ENCODE measurements at places on chromosomes 7 and 10.

DNA sequence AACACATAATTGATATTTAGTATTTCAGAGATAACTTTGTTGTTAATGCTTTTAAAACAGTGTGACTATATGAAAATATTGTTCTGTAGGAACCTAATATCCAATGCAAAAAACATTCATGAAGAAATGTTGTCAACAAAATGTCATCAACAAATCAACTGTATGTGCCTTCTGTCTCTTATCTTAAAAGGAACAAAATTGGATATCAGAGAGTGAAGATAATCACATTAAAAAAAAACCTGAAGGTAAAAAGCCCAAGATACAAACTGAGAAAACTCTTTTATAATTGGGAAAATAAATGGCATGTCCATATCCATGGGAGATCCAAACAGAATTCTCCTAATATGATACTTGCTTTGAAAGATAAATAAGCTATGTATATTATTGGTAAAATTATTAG lies 33.9 kb downstream of the ICA1 start:
- DNase-seq = no peak

GRCh38 chr7:97639036-97639435 lies 92.8 kb upstream of the TAC1 start:
- no peak for DNase-seq

DNA sequence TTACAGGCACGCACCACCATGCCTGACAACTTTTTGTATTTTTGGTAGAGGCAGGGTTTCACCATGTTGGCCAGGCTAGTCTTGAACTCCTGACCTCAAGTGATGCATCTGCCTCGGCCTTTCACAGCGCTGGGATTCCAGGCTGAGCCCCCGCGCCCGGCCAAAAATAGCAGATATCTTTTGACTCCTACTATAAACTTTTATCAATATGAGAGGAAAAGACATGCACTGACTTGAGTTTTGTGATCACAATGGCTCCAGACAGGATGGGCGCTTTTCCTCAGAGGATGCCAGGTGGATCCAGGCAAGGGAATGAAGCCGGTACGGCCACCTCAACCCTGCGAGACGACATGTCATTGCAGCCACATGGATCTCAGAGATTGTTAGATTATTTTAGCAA lies 123.9 kb downstream of the DNAJB6 start:
- no peak for DNase-seq

DNA sequence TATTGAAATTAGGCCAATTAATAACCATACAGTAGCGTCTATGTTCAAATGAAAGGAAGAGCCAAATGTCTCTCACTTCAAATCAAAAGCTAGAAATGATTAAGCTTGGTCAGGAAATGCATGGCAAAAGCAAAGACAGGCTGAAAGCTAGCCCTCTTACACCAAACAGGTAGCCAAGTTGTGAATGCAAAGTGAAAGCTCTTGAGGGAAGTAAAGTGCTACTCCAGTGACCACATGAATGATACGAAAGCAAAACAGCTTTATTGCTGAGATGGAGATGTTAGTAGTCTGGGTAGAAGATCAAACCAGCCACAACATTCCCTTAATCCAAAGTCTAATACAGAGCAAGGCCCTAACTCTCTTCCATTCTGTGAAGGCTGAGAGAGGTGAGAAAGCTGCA lies 123.8 kb downstream of the TEX36 start:
- no peak for DNase-seq

DNA sequence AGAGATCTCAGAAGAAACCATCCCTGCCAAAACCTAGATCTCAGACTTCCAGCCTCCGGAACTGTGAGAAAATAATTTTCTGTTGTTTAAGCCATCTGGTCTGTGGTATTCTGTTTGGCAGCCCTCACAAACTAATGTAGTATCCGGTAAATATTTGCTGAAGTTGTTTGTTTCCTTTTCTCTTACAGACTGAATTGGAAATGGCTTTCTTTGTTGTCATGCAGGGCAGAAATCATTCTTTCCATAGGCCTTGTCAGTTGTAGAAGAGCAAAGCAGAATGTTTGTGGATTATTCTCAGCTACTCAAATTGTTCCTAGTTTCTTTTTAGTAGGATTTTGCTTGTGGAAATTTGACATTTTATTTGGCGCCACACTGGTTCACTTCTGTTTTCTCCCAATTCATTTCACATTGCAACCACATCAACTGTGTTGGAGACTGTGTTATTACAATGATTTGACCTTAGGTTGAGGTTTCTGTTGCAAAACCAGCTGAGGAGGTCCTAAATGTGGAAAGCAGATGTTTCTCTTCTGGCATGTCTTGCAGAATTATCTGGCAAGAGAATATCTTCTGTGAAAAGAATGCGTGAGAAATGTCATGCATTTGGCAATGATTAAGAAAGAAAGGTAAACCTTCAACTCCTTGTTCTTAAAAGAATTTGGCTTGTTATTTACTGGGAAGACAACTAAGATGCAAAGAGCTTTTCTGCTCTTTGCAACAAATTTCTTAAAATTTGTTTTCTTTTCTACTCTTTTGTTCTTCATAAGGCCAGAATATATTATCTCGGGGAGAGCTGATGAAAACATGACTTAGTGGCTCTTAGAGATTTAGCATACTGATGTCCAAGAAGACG lies 25.8 kb downstream of the ACTA2 start:
- peak; percentile 86 for DNase-seq

GRCh38 chr7:43864126-43864525 lies 5.2 kb downstream of the MRPS24 start:
- no peak for DNase-seq

GRCh38 chr10:17454161-17455014 lies at the start of gene ST8SIA6:
Gene ST8SIA6 (minus strand): TSS chr10:17454595. CDS start chr10:17454255, 340 bp downstream.
- peak; percentile 37 for DNase-seq

DNA sequence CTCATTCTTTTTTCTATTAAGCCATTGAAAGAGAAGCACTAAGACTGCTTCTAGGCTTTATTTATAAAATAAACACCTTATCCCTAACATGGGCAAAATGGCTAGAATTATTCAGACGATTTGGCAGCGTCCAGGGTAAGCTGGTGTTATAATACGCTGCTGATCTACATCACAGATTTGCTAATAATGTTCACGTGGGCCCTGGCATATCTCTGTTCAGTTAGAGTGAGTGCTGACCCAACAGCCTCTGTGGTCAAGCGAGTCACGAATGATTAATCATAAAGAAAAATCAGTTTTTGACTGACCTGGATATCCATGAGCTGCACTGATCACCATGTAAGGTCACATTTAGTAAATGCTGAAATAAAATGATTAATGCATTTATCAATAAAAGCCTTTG lies 28.4 kb upstream of the CBLL1 start:
- peak; percentile 50 for DNase-seq

GRCh38 chr10:50545846-50546245 lies 77.9 kb downstream of the SGMS1 start:
- peak; percentile 23 for DNase-seq

- no peak for DNase-seq
These were observed 156.8 kb upstream of the PHYHIPL start for GRCh38 chr10:59019603-59020002.

- no peak for DNase-seq
These were observed 39.7 kb upstream of the ZMYND11 start for GRCh38 chr10:95356-96115.

GRCh38 chr10:3043512-3044368 lies 23.6 kb upstream of the PFKP start:
- peak; percentile 58 for DNase-seq

- DNase-seq = no peak
These were observed 20.6 kb upstream of the FKBP9 start for GRCh38 chr7:32936689-32937088.

Measured in astrocyte (in vitro differentiated cells and primary cell).